ENCODE measurements at places on chromosomes 5 and 9.

GRCh38 chr5:89211836-89212235 lies 328.9 kb upstream of the MEF2C start:
- no peak for DNase-seq

GRCh38 chr5:107380654-107381053 lies 290.1 kb downstream of the EFNA5 start:
- no peak for DNase-seq

DNA sequence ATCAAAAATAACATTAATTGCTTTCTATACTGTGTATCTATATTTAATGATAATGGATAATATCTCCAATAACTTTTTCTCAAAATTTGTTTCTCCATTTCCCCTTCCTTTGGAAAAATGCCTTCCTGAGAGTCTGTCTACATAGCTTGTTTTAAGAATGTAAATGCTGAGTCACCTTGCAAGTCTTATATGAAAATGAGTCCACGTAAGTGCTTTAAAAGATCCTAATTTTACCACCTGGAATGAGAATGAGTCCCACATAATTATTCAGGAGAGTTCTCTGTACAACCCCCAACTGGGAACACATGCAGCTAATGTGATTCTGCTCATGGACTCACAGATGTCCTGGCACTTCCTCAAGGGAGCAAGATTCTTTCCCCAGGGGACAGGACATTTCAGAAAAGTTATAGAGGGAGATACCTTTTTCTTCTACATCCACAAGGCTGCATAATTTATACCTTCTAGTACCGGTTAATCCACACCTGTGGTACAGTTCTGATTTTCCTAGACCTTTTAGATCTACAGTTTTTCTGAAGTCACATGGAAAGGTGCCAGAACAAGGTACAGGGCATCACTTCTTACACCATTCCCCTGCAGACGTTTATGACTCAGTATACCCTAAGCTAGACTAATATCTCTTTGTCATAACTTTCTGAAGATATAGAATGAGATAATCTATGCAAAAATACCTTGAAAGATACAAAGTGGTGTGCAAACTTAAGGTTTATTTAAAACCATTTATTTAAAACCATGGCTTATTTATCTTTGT lies 314.1 kb downstream of the CETN3 start:
- no peak for DNase-seq

GRCh38 chr5:54296386-54296785 lies 14.0 kb downstream of the ARL15 start:
- no peak for DNase-seq

- no peak for DNase-seq
Measured at GRCh38 chr5:16899171-16899570, 36.9 kb downstream of the MYO10 start.

- DNase-seq: no peak
Measured at GRCh38 chr9:116541402-116541801, 145.7 kb upstream of the TRIM32 start.

GRCh38 chr9:21454149-21454548 lies 13.9 kb downstream of the IFNA1 start:
- DNase-seq: no peak
